AG04450 (cell line): ENCODE measurements at places on chromosomes 12 and 14. TPM values are rescaled to one million over a fixed set of nuclear protein-coding genes. Genes with fewer than 3 reads are reported as not detected.

Gene SMARCC2
- 90.2 and 101 TPM in 2 replicates for polyA plus RNA-seq

Gene TRAFD1
- polyA plus RNA-seq: 71.2 and 73.4 TPM in 2 replicates

Gene KLRC3
- not detected in 2 replicates for polyA plus RNA-seq

- no peak for DNase-seq
These were observed 4.7 kb downstream of the ADCK1 start for GRCh38 chr14:77804592-77804991.

- DNase-seq: no peak
These were observed 5.2 kb upstream of the LRP1-AS start for GRCh38 chr12:57152639-57153038.

DNA sequence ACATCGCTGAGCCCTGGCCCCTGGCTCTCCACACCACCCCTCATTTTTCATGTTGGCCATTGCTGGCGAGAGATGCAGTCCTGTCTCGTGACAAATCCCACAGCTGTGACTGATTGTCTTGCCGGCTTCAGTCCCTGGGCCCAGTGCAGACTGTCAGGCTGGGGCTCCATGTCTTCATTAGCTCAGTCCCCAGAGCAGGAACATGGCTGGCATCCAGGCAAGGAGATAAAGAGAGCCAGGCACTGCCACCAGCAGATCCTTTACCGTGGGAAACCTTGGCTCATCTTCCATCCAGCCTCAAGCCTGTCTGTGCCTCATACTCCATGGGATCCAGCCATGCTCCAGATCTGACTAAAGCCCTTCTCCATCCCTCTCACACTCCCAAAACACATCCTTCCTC is 284.7 kb upstream of the FKBP4 start:
- no peak for DNase-seq
